ENCODE measurements at places on chromosomes 12 and 14.

- no peak for DNase-seq
These were observed 402.5 kb downstream of the PCNX1 start for GRCh38 chr14:71309756-71310155.

DNA sequence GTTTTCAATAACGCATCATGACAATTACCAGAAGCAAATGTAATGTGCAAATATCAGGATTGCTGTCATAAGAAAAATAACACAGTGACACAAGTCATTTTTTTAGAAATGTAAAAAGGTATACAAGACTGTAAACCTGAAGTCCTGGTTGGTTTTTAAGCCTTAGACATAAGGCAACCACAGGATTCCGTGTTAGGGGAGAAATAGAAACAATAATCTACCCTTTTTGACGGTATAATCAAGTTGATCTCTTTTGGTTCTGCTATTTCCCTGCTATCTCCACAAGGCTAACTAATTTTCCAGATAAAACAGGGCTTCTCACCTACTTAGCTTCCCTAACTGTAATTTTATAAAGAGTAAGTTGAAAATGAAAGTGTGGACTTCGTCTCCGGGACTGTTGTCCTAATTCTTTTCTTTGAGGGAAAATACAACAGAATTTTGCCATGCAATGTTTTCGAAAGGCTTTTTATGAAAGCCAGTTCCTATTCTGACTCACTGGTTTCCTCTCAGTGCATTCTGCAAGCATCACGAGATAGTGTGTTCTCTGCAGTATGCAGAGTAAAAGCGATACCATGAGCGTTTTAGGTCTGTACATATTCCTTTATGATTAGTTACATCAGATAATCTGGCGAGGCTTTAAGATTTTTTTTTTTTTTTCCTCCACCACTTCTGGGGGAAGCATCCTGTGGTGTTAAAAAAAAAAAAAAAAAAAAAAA is 10.6 kb downstream of the MYO1H start:
- no peak for DNase-seq

DNA sequence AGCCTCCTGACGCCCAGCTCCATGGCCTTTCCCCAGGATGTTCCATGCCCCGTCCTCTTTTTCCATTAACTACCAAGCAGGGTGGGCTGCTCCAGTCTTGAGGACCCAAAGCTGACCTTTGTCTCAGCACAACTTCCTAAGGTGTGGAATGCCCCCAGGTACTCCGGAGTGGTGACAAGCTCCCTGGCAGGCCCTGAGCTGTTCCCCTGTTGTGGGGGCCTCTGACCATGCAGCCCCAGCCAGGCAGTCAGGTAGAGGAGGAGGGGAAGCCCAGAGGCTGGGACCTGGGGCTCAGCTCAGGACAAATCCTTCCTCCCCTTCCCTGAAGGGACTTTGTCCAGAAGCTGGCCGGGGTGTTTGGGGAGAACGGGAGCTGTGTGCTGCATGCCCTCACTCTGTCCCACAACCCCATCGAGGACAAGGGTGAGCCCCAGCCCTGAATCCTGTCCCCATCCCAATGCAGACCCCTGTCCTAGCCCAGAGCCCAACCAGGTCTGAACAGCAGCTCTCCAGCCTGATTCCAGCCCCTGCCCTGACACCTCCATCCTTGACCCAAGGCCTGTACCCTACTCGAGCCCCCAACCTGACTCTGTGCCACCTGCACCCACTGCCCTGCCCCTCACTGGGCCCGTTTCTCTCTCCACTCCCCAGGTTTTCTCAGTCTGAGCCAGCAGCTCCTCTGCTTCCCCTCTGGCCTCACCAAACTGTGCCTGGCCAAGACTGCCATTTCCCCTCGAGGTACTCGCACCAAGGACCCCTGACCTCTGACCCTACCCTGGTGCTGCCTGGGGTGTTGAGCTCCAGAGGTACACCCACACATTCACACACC is 4.4 kb downstream of the CARMIL3 start:
- DNase-seq = no peak

GRCh38 chr14:66514213-66514612 is 6.3 kb downstream of the GPHN start:
- no peak for DNase-seq

DNA sequence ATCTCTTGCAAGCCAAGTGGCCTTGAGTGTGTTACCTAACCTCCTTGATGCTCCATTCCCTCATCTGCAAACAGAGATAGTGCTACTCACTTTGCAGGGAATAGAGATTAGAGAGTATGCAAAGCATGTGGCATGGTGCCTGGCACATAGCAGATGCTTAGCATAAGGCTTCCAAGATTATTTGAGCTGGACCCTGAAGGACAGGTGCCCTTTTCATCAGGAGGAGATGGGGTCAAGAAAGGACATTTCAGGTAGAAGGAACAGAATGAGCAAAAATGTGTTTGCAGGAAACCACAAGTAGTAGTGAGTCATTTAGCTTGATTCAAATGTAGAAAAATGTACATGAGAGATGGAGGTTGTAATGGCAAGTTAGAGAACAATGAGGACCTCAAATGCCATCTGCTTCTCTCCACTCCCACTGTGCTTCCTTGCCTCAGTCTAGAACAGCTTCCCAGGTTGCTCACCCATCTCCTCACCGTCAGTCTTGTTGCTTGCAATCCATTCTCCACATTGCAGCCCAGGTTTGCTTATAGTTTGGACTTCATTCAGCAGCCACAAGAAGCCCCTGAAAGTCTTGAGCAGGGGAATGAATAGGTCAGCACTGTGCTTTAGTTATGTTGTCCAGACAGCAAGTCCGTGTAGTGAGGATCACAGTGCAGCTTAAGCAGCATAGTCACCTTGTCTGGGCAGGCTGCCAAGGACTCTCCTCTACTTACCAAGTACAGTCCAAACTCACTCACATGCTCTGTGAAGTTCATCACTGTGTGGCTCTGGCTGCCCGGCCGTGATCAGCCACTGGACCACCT is 536.3 kb upstream of the CCDC196 start:
- no peak for DNase-seq

DNA sequence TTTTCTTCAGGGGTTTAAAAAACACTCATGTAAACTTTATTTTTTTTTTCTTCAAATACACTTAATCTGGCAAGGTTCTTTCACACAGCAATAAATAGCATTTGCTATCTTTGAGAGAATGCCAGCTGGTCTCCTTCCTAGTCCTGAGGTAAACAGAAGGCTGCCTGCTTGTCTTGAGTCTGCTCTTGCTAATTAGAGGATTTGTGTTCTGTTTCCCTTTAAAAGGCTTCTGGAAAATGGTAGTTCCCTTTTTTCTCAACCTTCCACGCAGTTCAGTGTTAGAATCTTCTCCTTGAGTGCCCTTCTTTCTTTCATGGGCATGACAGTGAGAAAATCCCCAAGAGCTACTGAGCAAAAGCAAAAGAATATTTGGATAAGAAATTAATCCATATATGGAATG is 92.3 kb upstream of the DCN start:
- DNase-seq = no peak

DNA sequence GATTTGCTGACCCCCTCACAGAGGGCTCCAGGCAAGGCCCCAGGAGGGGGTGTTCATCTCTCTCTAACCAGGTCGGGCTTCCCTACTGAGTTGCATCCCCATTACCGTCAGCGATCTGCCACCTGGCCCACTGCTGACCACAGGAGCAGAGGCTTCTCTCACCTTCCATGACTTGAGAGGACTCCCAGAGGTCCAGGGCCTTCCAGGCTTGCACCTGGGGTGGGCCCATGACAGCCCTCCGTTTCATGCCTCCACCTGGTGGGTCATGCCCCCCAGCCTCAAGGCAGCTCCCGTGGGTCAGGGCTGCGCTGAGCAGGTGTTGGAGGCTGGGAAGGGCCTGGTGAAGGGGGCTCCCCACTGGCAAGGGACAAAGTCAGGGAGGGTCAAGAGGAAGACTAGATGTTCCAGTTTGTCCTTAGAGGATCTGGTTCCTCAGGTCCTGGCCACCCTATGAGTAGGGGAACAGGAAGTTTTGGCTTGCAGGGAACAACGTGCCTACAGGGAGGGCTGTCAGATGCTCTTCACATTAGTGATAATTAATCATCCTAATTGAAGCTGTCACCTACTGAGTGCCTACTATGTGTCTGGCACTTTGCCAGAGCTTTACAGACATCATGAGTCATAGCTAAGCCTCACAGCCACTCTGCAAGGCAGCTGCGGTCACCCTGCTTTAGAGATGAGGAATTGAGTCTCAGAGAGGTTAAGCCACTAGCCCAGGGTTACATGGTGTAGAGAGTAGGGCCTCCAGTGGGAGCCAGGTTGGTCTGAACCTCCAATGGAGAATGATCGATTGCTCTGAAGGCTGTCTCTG is 13.8 kb downstream of the NFKBIA start:
- DNase-seq = no peak

GRCh38 chr12:52715416-52715815 is 12.1 kb upstream of the KRT77 start:
- DNase-seq = no peak

- no peak for DNase-seq
These were observed 33.9 kb downstream of the RDH12 start for GRCh38 chr14:67735336-67736147.

DNA sequence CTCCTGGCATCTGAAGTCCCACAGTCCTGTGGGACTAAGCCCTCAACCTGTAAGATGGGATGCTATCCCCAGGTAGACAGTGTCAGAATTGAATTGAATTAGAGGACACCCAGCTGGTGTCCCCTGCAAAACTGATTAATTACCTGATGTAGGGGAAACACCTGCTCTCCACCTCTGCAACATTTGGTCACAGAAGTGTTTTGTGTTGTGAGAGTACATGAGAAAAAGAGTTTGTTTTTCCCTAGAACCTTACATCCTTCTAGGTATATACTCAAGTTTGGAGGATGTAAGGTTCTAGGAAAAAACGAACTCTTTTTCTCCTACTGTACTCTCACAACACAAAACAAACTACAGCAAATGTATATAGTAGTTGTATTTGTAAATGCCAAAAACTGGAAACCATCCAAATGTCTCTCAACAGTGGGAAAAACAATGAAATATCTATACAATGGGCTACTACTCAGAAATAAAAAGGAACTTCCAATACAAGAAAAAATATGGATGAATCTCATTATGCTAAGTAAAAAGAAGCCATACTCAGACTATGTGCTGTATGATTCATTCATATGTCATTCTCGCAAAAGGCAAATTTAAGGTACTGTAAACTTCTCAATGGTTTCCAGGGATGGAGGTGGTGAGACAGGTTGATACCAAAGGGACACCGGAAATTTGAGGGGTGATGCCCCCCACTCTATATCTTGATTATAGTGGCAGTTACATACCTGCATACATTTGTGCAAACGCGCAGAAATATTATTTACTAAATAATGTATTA is 160.7 kb downstream of the MED13L start:
- no peak for DNase-seq

DNA sequence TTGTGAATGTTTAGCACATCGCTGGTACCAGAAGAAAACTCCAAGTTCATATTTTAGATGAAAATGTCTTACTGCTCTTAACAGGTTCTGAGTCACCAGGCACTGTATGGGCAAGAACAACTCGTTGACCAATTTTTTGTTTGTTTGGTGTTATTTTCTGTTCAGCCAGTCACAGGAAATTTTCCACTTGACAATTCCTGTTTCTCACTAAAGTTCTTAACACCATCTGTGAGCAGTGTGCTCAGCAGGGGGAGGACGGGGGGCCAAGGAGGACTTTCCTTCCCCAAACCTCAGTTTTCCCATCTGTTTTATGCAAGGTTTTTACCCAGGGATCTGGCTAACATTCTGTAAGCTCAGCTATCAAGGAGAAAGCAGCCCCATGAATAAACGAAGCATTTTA is 3.0 kb downstream of the NUAK1 start:
- no peak for DNase-seq

DNA sequence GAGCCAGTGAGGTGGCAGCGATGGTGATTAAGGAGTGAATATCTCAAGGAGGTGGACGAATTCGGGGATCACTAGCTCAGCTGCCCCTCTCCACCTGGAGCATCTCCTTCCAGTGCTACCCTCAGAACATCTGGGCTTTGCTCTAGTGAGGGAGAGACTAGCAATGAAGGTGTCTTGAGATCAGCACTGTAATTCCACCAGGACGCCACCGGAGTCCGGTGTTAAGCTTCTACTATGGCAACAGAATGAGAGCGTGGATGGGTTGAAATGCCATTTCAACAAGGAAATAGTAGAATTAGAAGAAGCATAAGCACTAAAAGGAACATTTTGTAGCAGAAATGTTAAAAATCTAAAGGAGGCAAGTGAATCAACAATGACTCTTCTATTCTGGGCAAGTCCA is 61.1 kb downstream of the NTF3 start:
- no peak for DNase-seq

GRCh38 chr14:26905229-26905628 is 307.4 kb upstream of the NOVA1 start:
- no peak for DNase-seq

DNA sequence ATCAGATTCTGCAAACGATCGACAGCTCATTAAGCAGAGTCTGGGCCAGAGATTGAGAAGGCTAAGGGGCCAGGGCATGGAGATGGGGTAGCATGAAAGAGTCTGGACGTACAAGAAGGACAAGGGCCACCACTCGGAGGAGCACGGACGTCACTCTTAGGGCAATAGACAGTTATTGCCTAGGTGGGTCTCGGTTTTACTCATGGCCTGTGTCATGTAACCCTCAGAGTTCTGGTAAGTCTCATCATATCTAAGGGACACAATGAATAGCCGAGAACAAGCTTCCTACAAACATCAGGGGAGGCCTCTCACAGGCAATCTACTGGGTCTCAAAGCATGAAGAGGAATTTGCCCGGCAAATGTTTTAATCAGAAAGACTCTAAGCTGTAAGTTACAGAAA is 30.4 kb upstream of the ITPK1 start:
- DNase-seq = no peak

DNA sequence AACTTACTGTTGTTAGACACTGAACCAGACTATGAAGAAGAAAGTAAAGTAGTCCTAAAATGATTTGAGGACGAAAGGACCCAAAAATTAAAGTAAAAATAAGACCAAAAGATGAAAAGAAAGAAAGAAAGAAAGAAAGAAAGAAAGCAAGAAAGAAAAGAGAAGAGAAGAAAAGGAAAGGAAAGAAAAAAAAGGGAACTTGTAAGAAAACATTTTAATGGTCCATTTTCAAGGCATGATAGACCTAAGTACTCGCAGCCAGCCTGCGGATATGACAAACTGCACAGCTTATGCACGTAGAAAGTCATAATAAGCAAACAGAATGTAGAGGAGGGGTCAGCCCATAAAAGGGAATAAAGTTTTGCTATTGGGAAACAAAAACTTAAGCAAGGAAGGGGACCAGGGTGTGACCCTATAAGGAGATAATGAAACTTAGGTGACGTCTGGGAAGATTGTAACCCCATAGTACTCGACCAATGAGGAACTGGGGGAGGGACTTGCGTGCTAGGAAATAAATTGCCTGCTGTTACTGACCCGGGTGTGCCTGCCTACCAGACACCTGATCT is 59.7 kb downstream of the APOBEC1 start:
- no peak for DNase-seq

- DNase-seq = no peak
These were observed 167.3 kb upstream of the GRIN2B start for GRCh38 chr12:14148489-14149270.
